ENCODE measurements at places on chromosomes 7 and 10. TPM values are rescaled to one million over a fixed set of nuclear protein-coding genes. Genes with fewer than 3 reads are reported as not detected.

The FBXO24 gene
- total RNA-seq, result 0.50 TPM

The AKR1C4 gene
- not detected for total RNA-seq

The AOAH gene
- total RNA-seq, result not detected

The ANXA8 gene
- total RNA-seq, result not detected

The GNAT3 gene
- total RNA-seq, result not detected

The SYCE1 gene
- total RNA-seq, result not detected

The FGFR2 gene
- total RNA-seq, result 0.34 TPM

The CHRM2 gene
- 3.9 TPM for total RNA-seq

The GBX1 gene
- not detected for total RNA-seq

The OPALIN gene
- total RNA-seq, result not detected

The PRKCQ gene
- total RNA-seq, result 0.34 TPM

The EBLN1 gene
- total RNA-seq, result not detected

The CPA2 gene
- total RNA-seq, result not detected

The INA gene
- total RNA-seq, result 0.59 TPM

The TYW1B gene
- total RNA-seq, result 0.30 TPM

The GOLGA7B gene
- under 0.01 TPM for total RNA-seq

The GNGT1 gene
- total RNA-seq, result not detected

The GATA3 gene
- total RNA-seq, result not detected

The ACTR3C gene
- total RNA-seq, result 0.17 TPM

The LRRC61 gene
- total RNA-seq, result 6.8 TPM

The GHRHR gene
- total RNA-seq, result not detected

The CAV1 gene
- 638 TPM for total RNA-seq

Measured in bronchus fibroblast of lung (primary cell).